Stimulated activated naive CD8-positive, alpha-beta T cell treated with anti-CD3 and anti-CD28 coated beads, Interleukin-15, amount 100 ng/mL, for 72 hours (primary cell): ENCODE measurements at places on chromosomes 12 and 14.
A peak's percentile ranks its signal among the peaks of the same experiment; 100 is the strongest.

DNA sequence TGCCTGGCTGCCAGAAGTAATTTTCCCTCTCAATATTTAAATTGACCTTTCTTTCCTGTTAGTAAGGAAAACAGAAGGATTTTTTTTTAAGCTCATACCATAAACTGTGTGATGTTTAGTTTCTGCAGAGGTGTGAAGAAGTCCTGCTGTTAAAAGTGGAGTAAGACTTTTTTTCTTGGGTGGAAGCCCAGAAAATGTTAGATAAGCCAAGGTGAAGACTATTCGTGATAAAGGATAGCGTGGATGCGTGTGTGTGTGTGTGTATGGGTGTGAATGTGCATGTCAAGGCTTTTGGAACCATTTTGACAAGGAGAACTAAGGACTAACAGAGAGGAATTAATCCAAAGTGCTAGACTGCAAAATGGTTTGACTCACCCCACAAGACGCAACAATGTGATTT lies 152.9 kb upstream of the SEL1L start:
- no peak for DNase-seq

DNA sequence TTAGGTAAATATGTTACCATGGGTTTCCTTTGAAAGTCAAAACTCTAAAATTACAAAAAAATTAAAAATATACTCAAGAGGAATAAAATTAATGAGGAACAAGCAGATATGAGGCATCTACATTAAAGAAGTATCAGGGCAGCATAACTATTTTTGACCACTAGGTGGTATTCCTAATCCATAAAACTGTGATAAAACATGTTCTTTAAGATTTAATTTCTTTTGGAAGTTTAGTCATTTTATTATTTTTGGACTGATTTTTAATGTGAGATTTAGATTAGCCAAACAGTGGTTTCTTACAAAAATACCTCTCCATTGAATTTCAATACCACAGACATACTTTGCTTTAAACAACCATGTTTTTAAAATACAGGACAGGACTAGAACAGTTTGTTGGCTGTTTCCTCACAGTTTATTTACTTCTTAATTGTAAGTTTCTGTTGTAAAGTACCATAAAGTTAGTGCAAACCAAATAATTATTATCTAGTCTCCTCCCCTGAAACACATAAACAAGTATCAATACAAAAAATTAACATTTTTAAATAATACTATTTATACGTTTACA lies 49.8 kb downstream of the NTS start:
- no peak for DNase-seq

DNA sequence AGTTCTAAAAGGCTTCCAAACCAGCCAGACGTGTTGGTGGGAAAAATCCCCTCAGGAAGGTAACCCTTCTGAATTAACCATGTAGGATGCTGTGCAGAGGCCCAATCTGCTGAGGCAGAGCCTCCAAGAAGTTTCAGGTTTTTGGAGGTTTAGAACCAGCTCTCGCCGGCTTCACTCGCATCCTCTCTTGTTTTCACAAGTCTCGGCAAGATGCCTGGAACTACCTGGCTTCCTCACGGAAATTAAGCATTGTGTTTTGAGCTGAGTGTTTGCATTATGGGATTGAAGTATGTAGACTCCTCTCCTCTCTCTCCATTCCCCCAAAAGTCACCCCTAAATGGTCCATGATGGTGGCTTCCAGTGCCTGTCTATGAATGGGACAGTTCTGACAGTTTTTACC lies 20.6 kb downstream of the LTBP2 start:
- DNase-seq: no peak

DNA sequence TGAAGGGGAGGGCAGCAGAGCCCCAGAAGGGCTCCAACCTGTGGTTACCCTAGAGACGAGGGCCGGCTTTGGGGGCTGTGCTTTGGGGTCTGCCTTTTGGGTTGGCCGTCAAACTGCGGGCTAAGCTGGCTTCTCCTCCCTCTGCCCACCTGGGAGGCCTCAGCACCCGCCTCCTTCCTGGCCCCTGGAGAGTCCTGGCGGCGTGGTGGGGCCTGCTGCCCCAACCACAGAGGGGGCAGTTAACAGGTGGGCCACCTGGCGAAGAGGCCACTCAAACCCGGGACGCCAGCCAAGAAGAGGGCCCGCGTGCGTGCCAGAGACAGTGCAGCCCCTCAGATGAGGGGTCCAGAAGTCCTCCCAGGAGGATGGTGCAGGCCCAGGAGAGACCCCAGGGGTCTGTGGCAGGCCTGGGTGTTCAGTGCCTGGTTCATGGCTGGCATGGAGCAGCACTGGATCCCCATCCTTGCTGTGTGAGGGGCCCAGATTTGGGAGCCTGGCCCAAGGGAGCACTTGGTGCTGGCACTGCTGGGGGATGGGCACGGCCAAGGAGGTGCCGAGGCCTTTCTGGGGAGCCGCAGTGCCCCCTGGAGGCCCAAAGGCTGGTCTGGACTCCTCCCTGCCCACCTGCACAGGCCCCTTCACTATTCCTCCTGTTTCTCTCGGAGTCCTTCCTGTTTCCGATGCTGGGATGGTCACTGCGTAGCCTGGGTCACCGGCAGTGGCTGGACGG lies 48.8 kb downstream of the LRCOL1 start:
- no peak for DNase-seq

- no peak for DNase-seq
Measured at GRCh38 chr14:61145903-61146481, 135.1 kb downstream of the TMEM30B start.

- peak; percentile 87 for DNase-seq
Measured at GRCh38 chr12:47885012-47885501, 19.7 kb downstream of the VDR start.

- no peak for DNase-seq
Measured at GRCh38 chr12:82904219-82904790, 217.6 kb downstream of the TMTC2 start.

DNA sequence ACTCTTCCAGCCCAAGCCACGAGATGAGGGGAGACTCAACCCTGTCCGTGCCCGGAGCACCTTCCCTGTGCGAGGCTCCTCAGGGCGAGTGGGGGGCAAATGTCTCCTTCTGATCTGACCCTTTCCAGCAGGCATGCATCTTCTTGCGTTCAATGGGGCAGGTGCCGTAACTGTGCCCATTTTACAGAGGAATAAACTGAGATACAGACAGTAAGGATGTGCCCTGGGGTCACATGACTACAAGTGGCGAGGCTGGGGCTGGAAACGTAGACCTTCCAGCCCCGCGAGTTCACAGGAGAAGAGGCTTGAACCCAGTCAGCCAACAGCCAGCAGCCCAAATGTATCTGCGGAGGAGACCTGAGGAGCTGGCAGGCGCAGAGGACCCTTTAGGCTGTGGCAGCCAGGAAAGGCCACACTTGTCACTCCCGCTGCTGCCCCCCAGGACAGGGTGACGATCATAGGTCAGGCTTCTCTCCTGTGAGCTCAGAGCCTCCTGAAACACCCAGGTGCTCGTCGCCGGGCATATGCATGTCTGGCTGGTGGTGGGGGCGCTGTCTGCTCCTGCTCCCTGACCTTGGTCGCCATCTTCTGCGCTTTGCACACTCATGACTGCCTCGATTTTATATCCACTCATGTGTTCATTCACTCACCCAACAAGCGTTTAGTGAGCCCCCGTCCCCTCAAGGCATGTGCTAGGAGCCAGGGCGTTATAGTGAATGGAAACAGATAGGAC lies 41.7 kb downstream of the CCDC88C start:
- DNase-seq: no peak

DNA sequence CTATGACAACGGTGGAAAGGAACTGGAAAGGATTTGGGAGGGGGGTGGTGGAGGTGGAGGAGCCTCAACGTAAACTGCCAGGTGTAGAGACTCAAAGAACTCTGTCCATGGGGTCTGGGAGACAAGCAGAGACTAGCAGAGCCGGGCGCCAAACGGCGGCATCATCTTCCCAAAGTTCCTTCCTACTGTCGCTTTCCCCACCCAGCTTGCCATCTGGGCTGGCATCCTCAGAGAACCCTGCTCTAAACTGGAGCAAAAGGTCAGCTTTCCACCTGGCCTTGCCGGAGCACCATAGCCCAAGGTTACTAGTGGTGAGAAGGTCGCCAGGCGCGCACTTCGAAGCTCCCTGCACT lies 4.0 kb upstream of the IRF2BPL start:
- no peak for DNase-seq

DNA sequence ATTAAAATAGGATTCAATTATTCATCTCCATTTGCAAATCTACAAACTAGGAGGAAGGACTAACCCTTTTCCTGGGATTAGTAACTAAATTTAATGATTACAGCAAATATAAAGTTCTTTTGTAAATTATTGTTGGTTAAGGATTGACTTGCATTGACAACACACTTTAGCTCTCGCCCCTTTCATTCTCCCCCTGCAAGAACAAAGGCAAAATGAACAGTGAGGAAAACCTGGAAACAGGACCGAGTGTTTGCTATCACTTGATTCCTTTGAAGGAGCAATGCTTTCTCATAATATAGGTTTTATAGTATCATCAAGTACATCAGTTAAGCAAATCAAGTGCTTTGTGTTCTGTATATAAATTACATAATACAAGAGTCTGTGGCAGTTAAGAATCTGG lies 7.4 kb upstream of the COX16 start:
- no peak for DNase-seq

DNA sequence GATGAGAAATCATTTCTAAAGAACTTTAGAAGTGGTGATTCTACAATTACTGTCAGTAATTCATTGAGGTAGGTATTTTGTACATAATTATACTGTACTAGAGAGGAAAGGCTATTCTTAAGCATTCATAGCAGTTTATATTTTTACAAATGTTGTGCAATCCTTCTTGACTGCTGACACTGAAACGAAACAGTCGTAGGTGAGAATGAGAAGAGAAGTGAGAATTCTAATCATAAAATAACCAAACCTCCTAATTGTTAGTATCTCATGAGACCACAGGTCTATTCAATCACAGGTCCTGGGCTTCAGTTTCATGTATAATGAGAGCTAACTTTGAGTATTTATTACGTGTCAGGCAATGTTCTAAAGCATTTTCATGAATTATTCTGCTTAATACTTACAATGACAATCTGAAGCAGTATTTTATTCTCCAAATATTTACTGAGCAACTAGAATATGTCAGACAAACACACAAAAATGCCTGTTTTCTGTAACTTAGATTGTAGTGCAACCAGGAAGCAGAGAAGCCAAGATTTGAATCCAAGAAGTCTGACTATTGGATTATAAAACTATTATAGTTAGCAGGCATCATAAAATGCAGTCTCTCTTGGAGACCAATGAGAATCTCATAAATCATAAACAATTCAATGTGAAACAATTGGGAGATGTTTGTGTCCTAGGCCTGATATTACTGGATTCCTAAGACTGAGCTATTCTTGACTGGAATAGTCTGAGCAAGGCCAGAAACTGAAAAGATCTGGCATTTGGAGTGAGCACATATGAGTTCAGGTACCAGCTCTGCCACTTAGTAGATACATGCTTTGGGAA lies 24.3 kb downstream of the RERG start:
- no peak for DNase-seq

DNA sequence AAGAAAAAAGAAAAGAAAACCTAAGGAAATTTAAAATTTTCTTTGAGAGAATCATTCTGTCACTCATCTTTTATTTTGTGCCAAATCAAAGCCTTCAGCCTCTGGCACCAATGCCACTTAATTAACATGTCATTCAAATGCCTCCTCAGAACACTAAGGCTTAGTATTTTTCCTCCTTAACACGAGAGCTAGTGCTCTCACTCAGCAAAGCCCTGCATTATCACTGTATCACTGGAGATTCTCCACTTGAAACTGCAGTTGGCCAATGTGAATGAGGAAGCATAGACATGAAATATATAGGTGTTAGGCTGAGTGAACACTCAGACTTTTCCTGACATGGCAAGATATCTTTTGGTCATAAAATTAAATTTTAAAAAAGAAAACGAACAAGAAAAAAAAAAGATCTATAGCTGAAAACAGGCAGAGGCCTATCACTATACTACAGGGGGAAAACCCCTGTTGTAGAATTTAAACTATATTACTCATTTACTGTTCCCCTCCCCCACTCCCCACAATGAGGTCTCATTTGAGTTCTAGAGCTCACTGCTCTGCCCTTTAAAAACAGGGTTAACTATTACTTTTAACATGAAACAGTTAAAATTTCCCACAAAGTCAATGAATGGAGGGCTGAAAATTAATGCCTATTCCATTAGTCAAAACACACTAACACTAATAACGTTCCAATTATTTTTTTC lies 5.1 kb downstream of the MBIP start:
- peak; percentile 48 for DNase-seq

DNA sequence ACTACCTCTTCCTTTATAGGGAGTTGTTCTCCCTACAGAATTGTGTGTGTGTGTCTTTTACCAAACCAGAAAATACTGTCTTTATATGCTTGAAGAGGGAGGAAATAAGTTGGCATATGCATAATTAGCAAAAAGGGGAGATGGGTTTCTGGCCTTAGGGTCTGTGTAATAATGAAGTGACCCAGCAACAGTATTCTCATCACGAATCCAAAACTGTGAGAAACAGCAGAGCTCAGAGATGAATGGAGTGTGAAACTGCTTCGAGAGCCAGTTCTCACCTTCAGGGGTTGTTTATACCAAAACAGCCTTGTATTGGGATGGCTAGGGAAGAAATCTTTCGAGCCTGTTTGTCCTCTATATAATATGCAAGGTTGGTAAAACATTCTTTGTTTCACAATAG lies 227.5 kb downstream of the MON2 start:
- no peak for DNase-seq

DNA sequence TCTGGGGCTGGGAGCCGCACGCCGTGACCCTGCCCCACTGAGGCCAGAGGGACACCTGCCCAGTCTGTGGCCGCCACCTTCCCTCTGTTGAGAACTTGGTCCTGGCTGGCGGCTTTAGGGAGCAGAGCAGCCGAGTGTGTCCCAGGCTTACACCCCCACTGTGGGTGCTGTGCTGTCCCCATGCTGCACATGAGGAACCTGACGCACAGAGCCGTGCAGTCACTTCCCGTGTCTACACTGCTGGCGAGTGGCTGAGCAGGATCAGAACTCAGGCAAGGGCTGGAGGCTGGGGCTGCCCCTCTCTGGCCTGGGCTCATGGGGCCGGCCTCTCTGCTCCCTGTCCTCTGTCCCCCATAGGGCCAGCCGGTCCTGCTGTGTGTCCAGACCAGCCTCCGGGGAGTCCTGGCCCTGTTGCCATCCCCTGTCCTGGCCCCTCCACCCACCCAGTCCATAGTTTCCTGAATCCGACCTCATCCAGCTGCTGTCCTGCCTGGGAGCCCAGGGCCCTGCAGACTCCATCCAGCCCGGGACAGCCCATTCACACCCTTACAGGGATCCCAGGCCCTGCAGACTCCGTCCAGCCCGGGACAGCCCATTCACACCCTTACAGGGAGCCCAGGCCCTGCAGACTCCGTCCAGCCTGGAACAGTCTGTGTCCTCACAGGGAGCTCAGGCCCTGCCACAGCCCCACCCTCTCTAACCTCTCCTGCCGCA lies 10.3 kb downstream of the FBRSL1 start:
- DNase-seq: no peak

GRCh38 chr12:57620936-57621496 lies 9.8 kb downstream of the ARHGEF25 start:
- peak; percentile 20 for DNase-seq

- DNase-seq: no peak
Measured at GRCh38 chr12:106123110-106123509, 15.6 kb downstream of the NUAK1 start.

- DNase-seq: peak; percentile 34
Measured at GRCh38 chr14:102510616-102511520, 1.3 kb upstream of the ANKRD9 start.

GRCh38 chr12:7146228-7146627 lies 16.1 kb downstream of the CLSTN3 start:
- DNase-seq: no peak

- DNase-seq: no peak
Measured at GRCh38 chr14:31388687-31389413, 31.5 kb downstream of the HEATR5A start.

GRCh38 chr14:92973261-92973797 lies 50.4 kb downstream of the CHGA start:
- DNase-seq: peak; percentile 27
